AG04450 (cell line): ENCODE measurements at places on chromosomes 4 and X.

DNA sequence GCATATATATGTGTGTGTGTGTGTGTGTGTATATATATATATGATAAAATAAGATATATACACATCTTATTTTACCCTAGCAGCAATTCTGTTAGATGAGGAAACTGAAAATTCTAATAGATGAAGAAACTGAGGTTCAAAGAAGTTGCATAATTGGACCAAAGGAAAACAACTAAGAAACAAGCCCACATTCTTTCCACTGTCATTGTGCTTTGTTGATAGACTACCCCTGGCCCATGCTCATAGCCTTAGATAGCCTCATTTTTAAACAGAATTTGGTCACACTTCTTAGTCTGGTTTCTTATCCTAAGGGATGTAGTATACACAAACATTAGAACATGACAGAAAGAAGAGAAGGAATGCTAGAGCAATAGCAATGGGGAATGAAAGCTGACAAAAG lies 138.8 kb downstream of the NDST3 start:
- DNase-seq: no peak

- no peak for DNase-seq
Measured at GRCh38 chrX:5916945-5917344, 311.7 kb downstream of the NLGN4X start.

GRCh38 chr4:82988323-82988832 lies 22.2 kb downstream of the LIN54 start:
- DNase-seq: peak; percentile 76

GRCh38 chrX:150475461-150475860 lies 93.0 kb upstream of the MTM1 start:
- no peak for DNase-seq

DNA sequence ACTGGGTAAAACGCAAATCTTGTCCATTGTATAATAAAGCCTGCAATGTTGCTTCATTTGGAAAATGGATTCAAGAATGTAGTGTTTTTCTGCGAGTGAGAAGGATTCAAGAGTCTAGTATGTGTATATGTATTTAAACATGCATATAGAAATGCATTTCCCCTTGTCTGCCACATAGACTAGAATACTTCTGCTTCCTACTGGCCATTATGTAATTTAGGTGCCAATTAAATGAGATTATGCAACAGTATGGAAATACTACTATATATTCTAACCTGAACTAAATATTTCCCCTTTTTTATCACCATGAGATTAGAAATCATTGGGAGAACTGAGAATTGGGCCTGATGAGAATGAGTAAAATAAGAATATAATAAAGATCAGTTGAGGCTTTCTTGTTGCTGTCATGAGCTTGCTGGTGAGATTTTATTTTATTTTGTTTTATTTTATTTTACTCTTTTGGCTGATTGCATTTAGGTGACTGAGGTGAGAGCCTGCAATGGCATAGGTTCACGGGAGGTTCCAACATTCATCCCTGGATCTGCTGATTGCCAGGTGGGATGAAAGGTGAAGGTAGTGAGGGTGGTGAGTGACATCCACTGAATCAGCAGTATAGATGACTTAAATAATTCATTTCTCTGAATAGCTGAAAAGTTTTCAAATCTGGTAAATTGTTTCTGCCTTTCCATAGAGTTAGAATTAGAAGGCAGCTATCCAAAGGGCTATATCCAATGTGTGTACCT lies 95.6 kb upstream of the SLC4A4 start:
- no peak for DNase-seq

DNA sequence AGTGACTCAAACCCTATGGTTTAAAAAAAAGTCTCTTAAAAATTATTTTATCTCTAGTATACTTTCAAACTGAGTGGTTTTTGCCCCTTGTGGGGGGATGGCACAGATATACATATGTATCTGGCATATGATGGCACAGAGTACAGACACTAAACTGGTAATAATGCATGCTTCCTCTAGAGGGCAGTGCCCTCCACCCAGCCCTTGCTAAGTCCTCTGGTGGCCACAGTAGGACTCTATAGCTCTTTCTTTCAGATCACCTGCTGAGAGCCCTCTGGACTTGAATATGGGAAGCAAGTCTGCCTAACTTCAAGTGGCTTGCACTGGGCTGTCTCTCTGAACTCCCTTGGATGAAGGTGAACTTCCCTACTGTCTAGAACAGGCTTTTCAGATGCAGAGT lies 66.3 kb downstream of the TSPAN7 start:
- no peak for DNase-seq

- DNase-seq: no peak
Measured at GRCh38 chr4:73919691-73920090, 50.5 kb downstream of the CXCL1 start.

DNA sequence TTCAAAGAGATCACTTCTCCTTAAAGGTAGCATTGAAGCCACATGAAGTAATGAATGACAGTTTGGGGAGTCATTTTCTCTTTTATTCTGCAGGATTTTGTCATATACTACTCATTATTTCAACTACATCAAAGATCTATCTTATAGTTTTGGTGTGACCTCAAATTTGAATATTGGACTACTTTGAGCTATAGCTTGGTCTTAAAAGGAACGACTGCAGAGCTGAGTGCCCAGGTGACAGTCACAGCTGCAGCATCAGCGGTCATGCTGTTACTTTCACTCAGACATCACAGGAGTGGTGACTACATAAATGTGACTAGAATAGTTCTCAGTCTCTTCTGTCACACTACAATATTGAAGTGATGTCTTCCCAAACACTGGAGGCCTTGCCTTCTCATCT lies 10.7 kb upstream of the SPCS3 start:
- no peak for DNase-seq

DNA sequence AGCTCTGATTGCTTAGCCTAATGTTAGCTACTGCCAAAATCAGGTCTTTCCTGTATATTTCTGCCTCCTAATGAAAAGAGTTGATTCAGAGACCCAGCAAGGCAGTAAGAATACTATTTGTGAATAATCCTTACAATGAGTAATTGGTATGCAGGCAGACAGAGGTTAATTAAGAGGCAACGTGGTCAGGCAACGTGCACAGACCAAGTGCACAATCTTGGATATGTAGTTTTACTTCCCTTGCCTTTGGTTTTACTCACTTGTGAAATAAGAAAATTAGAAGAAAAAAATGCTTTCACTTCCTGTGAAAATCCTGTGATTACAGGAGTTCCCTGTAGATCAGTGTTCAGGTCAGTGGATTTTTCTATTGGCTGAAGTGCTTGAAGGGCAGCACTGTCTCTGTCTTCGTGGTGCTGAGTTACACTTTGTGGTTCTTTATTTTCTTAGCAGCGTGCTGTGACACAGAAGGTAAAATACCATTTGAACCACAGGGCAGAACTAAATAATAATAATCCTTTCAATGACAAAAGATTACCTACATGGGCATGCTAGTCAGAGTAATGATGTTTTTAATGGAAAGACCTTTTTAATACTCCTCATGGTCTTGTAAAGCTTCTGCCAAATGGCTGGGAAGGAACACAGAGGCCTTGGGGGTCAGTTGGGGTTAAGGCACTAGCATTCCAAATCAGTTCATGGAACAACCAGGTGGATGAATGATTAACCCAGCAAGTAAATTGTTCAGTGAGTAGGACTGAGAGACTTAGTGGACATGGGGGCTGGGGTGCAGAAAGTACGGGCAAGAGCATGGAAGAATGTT lies 430.9 kb downstream of the MAPK10 start:
- DNase-seq: no peak
